NCI-H510A (cell line): ENCODE measurements at places on chromosomes 7 and 10.

DNA sequence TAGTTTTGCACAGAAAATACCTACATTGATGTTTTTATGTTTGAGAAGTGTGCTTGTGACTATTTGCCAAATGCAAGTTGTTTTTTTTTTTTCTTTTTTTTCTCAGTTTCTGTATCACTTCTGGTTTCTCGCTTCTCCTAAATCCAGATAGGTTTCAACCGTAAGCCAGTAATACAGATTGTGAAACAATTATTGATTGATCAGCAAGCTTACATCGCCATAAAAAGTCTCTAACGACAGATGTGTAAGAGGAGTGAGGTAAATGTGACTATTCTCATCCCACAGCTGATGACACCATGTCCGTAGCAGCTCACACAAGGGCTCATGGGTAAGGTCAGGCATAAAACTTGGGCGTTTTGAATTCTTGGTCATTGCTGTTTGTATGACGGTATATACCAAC lies 202.8 kb upstream of the AKR1E2 start:
- no peak for DNase-seq

DNA sequence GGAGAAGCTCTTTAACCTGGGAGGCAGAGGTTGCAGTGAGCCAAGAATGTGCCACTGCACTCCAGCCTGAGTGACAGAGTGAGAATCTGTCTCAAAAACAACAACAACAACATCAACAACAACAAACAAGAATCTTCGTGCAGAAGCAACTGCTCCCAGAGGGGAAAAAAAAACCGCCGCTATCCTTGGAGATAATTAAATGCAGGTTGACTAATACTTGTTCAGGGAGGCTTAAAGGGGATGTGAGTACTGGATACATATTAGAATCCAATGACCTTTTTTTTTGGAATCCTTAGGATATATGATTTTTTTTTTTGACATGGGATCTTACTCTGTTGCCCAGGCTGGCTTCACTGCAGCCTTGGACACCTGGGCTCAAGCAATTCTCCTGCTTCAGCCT lies 89.6 kb upstream of the FAM171A1 start:
- no peak for DNase-seq

DNA sequence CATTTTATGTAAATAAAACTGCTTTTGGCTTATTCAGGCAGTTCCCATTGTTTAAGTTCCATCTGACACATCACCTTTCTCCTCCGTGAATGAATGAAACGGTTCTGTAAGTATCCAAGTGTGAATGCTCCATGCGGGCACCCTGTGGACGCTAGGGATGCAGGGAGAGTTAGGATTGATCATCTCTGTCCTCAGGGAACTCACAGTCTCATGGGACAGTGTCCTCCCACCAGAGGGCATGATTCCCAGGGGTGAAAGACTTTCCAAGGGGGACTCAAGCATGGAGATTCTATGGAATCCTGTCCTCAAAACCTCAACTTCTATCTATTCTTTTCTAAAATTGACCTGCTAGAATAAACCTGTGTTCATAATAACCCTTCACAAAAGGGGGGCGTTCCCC lies 98.8 kb downstream of the HECW1 start:
- no peak for DNase-seq

GRCh38 chr10:82310839-82311238 lies 435.8 kb downstream of the NRG3 start:
- DNase-seq: no peak

DNA sequence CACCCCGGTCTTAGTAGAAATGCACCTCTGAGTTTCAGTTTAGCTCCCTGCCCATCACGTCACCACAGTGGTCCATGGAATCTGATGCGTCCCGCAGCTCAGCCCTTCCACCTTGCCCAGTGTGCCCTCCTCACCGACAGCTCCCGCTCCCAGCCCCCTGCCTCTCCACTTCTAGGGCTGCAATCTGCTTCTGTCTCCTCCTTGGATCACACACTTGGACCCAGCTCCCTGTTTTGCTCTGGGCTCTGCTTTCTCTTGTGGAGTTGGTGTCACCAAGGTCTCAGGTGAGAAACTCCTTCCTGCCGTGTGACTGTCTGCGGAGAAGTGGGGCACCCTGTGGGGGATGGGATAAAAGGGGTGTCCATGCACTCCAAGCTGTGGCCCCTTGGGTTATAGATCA lies 37.9 kb downstream of the GPR26 start:
- DNase-seq: no peak

DNA sequence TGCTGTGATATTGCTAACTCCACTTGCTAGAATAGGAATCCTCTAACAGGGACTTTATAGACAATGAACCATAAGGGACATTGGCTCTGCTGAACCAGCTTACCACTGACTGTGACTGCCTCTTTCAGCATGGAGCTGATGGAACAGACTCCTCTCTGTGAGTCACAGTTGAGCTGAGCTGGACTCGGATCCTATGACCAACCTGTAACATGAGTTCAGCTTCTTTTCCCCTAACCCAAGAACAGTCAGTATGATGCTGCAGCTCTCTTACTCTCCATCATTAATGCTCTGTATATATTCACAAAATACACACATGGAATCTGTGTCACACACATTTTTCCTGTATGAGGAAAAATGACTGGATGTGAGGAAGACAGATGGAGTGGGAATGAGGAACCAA lies 177.9 kb upstream of the BET1 start:
- DNase-seq: no peak

- DNase-seq: no peak
These were observed 25.6 kb downstream of the SND1 start for GRCh38 chr7:127677433-127678230.

- DNase-seq: no peak
These were observed 178.7 kb upstream of the PODXL start for GRCh38 chr7:131735101-131735500.

- DNase-seq: no peak
These were observed 37.2 kb upstream of the TARP start for GRCh38 chr7:38310591-38311101.

DNA sequence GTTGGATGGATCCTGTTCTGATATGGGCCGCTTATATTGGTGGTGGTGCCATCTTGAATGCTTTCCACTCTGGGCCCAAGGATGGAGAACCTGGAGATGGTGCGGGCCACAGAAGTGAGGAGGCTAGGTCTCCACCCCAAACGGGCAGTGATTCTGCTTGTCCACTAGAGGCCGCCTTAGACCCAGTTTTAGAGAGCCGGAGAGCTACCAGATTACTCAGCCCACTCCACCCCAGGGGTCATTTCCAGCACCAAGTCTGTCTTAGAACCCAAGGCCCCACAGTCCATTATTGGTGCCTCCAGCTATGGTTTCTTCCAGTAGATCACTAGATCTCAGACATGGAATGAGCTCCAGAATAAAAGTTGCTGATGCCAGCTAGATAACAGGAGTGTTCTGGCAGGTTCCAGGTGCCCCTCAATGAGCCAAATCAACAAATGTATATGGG lies 11.8 kb upstream of the CAMK2G start:
- DNase-seq: peak; percentile 39

DNA sequence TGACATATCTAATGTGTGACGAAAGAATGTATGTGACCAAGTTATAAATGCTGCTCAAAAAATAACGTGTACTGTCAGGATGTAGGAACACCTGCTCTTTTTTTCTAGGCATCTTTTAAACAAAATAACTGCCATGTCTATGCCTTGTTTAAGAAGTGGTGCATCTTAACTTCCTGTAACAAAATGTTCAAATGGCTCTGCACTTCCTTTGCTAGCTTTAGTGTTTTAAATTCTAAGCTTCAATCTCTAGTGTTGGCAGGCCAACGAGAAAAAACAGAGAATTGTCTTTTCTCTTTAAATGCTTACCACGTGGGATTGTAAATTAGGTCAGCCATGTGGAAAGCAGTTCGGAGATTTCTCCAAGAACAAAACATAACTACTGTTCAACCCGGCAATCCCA lies 14.6 kb upstream of the PDSS1 start:
- DNase-seq: no peak

DNA sequence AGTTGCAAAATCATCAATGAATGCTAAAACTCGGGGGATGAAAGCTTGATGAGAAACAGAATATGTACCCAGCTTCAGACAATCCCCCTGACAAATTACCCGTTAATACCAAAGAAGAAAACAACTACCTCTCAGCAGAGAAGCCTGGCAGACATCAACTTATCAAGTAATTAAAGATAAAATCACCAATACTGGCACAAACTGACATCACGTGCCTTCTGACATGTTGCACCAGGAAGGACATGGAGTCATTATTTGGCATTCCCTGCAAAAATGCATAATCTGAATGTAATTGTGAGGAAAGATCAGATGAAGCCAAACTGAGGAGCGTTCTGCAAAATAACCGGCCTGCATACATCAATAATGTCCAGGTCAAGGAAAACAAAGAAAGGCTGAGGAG lies 7.7 kb downstream of the SLIT1 start:
- no peak for DNase-seq

- DNase-seq: no peak
These were observed 804.8 kb upstream of the IGFBP3 start for GRCh38 chr7:46725838-46726237.

DNA sequence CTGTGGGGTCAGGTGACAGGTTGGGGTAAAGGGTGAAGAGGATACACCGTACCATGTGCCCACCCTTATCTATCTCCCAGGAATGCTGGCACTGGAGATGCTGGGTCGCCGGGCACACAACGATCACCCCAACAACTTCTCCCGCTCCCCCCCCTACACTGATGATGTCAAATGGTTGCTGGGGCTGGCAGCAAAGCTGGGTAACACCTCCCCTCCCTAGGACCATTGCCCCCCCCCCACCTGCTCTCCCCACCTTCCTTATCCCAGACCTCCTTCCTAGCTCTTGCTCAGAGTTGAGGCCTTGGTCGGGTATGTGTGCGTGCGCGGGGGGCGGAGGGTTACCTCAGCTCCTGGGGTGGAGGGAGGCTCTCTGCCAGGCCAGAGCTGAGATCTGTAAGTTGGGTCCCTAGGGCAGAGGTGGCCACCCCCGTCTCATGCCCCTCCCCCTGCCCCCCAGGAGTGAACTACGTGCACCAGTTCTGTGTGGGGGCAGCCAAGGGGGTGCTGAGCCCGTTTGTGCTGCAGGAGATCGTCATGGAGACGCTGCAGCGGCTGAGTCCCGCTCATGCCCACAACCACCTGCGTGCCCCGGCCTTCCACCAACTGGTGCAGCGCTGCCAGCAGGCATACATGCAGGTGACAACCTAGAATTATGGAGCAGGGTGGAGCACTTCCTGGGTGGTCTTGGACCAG lies 10.7 kb downstream of the NDST2 start:
- DNase-seq: no peak

DNA sequence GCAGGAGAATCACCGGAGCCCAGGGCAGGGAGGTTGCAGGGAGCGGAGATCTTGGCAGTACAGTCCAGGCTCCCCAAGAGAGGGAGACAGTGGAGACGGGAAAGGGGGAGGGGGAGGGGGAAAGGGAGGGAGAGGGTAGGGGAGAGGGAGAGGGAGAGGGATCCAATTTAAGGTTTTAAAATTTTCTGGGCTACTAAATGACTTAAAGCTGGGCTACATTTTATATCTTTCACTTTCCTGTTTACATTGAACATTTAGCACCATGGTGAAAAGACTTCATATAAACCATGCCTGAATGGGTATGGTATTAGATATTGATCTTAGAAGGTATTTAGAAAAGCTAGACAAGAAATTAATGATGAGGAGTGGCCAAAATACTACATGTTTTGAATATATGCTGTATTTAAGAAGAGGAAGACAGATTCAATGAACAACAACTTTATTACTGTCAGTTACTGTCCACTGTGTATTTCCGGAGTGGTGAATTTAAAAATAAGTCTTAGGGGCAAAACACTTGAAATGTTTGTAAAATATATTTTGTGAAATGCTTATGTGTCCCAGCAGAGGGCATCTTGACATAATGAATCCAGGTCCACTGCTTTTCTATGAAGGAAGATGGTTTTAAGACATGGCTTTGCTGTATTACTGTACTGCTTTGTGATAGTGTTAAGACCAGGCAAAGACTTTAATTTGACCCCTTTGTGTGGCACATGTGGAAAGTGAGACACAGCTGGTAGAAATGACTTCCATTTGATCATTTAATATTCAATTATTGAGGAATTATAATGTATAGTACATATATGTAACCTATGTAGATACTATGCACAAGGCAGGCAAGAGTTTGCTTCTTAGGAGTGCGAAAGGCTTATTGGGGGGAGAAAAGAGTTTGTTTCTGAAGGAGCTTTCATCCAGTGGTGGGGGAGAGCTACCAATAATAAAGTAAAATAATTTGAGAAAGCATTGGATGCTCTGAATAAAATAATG lies 52.8 kb downstream of the NRF1 start:
- DNase-seq: no peak

- no peak for DNase-seq
These were observed 146.7 kb upstream of the UNC5B start for GRCh38 chr10:71065659-71066058.

DNA sequence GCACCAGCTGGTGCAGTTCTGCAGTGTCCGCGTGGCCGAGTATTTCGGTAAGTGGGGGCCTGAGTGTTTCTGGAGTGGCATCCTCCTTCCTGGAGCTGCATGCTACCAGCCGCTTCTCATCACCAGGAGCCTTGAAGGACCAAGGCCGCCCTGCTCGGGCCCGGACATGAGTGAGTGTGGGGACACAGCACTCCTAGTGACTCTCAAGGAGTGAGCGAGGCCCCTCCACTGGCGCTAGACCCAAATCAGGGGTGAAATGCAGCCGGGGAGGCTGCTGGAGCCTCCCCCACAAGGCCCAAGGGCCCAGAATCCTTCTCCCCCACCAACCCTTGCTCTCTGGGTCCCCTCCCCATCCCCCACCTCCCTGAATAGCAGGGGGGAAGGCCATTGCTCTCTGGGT lies 48.0 kb downstream of the CAMK2B start:
- DNase-seq: no peak

GRCh38 chr7:107725138-107725740 lies 18.7 kb upstream of the CBLL1 start:
- DNase-seq: no peak

DNA sequence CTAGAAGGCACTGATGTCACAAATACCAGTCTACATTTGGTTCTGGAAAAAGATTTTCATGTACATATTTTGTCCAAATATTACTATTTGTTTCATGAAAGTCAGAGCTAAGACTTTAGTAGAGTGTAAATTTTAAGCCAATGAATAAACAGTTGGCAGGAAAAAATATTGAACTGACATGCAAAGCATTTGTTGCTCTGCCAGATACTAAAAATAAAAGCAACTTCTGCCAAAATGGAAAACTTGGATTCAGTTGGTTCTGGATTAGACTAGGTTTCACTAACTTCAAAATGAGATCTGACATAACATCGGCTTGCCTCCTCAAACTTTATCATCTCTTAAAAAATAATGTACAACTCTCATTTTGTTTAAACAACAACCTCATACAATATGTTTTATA lies 34.9 kb downstream of the FAM204A start:
- no peak for DNase-seq

DNA sequence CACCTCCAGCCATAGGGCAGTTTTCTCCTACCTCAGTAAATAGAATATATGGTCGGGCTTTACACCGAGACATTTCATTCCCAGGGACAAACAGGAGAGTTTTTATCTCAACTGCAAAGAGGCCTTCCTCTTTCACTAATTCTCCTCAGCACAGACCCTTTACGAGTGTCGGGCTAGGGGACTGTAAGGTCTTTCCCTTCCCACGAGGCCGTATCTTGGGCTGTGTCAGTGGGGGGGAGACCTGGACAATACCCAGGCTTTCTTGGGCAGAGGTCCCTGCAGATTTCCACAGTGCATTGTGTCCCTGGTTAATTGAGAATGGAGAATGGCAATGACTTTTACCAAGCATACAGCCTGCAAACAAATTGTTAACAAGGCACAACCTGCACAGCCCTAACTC lies 13.2 kb upstream of the ZNF488 start:
- no peak for DNase-seq

- DNase-seq: no peak
These were observed 137.4 kb downstream of the GLI3 start for GRCh38 chr7:42099470-42100155.

- no peak for DNase-seq
These were observed 31.9 kb downstream of the LRRC20 start for GRCh38 chr10:70350501-70350900.
